Thoracic aorta (tissue), 2 donors: ENCODE measurements at places on chromosomes 2 and 18.

- no peak for DNase-seq
Observed at GRCh38 chr2:68172521-68172920, 14.8 kb downstream of the PNO1 start.

GRCh38 chr2:173713904-173714555 lies 251.1 kb downstream of the SP3 start:
- no peak for DNase-seq

DNA sequence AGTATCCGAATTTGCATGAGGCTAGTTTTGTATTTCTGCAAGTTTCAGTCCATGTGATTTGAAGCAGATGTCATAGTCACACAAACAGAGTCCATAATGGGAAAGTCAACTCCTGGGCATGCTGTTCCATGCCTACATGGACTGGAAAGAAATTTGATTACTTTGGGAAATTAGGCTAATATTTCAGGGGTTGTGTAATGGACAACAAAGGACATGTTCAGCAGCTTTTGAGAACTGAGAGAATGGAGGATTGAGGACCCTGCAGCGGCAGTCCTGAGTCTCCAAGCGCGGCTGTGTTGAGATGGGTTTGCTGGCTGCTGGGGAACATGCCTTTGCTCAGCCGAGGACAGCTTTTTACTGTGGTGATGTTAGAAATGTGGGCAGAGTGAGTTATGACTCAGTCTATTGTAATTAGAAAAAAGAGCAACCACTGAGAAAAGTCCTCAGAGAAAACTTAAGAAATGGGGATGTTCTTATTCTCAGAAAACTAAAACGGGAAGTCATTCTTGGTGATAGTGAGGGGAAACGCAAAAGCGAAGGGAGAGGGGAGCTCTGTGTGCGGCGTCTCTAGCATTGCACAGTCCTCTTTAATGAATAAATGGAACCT lies 149.2 kb downstream of the FAM210A start:
- DNase-seq = no peak

- DNase-seq = no peak
Observed at GRCh38 chr18:43847164-43848091, 570.1 kb upstream of the SYT4 start.

GRCh38 chr2:238220274-238220891 lies 16.9 kb upstream of the ILKAP start:
- DNase-seq = no peak

GRCh38 chr2:141501752-141502151 lies 629.1 kb downstream of the LRP1B start:
- DNase-seq = no peak
